ENCODE measurements at places on chromosomes 1 and 21. TPM values are rescaled to one million over a fixed set of nuclear protein-coding genes. Genes with fewer than 3 reads are reported as not detected.
A peak's percentile ranks its signal among the peaks of the same experiment; 100 is the strongest.

PIK3C2B gene
- total RNA-seq, result 77.5 TPM

DNA sequence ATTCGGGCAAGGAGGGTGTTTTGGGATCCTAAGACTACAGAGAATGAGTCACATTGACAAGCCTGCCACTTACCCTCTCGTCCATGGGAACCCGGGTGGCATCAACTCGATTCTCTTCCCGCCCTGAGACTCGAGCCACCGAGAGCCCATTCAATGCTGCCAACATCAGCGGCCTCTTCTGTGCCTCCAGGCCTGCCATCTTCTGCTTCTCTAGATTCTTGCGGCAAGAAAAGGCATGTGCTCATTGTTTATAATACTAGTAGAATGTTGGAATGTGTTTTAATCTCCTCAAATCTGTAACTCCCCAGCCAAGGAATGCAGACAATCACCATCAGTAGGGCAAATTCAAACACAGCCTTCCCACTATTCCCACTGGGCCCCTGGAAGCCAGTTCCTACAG, 96.9 kb downstream of the SMYD2 start:
- no peak overlapping the region for H3K4me3 ChIP-seq
- H3K27ac ChIP-seq, result peak overlapping the region; percentile 3
- H3K36me3 ChIP-seq, result peaks cover 29% of the 10 kb centered on the region
- no peak for DNase-seq

- H3K27me3 ChIP-seq, result no peaks in the 10 kb centered on the region
- DNase-seq, result no peak
- H3K27ac ChIP-seq, result no peak overlapping the region
- no peak overlapping the region for H3K4me3 ChIP-seq
These were observed 66.2 kb downstream of the ERI3 start for GRCh38 chr1:44288883-44289282.

- H3K4me1 ChIP-seq, result no peaks in the 10 kb centered on the region
- no peak overlapping the region for H3K4me3 ChIP-seq
- no peak for DNase-seq
- no peaks in the 10 kb centered on the region for H3K36me3 ChIP-seq
- H3K27me3 ChIP-seq, result no peaks in the 10 kb centered on the region
These were observed 368.2 kb downstream of the USH2A start for GRCh38 chr1:216055004-216055403.

DNA sequence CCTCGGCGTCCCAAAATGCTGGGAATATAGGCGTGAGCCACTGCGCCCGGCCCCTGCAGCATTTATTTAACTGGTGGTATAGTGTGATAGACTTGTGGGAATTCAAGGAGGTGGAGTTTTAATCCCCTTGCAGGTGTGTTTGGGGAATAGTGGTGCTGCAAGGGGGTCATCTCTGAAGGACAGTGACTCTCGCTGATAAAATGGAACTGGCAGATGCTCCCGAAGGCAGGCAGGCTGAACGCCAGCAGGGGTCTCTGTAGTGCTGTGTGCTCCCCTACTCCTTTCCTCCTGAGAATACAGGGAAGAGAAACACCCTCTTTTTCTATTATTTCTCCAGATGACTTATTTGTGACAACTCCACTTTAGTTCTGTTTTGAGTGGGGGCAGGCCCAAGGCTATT, 4.0 kb downstream of the OSCP1 start:
- no peak overlapping the region for H3K4me3 ChIP-seq
- H3K27me3 ChIP-seq, result no peaks in the 10 kb centered on the region
- H3K36me3 ChIP-seq, result no peaks in the 10 kb centered on the region
- no peak for DNase-seq

- H3K36me3 ChIP-seq, result no peaks in the 10 kb centered on the region
- no peak for DNase-seq
- H3K27me3 ChIP-seq, result no peaks in the 10 kb centered on the region
- peaks cover 9% of the 10 kb centered on the region for H3K4me1 ChIP-seq
These were observed 225.0 kb downstream of the SEC16B start for GRCh38 chr1:177744906-177745305.

DNA sequence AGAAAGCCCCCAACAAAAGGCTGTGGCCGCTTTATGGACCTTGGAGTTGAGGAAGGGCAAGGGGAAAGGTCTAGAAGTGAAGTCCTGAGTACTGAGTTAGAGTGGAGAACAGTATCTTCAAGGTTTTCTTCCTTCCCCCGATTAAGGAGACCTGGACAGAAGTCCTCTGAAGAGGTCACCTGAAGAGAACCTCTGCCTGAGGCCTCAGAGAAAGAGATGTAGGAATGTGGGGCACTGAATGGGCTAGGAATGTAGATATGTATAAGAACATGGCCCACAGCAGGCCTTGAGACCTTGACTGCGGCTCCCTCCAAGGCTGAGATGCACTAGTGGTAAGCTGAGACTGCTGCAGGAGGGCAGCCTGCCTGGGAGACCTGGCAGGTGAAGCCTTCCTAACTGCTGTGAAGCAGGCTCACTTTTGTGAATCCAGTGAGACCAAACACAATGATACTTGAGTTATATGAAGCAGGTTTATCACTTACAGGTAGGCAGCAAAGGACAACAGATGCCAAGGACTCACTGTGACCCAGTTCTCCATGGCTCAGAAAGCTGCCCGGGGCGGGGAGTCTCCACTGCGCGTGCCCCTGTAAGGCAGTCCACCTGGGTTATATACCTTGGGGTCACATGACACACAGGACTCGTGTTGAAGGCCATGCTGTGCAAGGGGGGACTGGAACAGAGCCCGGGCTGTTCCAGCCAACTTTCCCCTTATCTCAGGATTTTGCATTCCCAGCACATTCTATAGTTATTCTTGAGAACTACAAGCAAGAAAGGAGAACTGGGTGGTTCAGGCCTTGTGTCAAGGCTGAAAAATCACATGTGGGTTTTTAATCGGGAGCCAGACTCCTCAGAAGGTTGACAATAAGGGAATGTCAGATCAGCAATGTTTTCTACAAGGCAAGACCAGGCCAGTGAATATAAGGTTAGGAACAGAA, 78.8 kb upstream of the PPM1J start:
- no peak for DNase-seq
- no peaks in the 10 kb centered on the region for H3K36me3 ChIP-seq
- peaks cover 12% of the 10 kb centered on the region for H3K27me3 ChIP-seq
- no peak overlapping the region for H3K4me3 ChIP-seq

Data from type B pancreatic cell (in vitro differentiated cells).